ENCODE measurements at places on chromosomes 12 and 14.

DNA sequence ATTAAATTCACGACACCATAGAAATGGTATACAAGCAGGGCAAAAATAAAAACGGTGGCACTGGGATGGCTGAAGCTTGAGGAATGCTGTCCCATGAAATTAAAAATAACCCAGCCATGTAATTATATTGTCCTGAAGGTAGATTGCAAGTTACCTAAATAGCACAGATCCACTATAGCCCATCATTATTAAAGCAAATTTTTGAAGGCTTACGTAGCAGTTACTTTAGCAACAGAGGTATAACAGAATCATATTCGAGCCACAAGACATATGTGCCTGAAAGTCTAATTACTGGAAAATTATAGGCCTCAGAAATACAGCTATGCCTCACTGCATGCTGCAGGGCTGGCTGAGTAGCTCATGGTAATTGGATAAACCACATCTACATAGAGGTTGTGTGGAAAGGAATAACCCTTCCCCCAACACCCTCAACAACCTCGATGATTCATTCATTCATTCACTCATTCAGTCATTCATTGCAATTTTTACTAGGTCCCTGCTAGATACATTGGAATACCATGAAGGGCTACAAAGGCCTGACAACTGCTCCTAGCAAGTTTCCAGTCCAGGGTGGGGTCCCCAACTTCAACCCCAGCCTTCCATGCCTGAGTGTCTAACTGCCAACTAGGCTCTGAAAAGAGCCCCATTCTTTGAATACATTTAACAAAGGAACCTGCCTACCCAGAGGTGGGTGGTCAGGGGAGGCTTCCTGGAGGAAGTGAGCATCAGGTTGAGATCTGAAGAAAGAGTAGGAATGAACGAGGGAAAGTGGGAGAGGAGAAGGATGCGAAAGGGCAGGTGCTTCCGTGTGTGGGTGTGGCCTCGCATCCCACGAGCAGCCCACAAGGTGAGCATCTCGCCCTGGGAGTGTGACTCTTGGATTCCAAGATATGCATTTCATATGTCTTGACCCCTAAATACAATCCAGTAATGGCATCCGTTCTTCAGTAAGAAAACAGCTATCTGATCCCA lies 18.0 kb upstream of the CMKLR1 start:
- no peak for DNase-seq

GRCh38 chr12:31317471-31318395 lies 8.2 kb downstream of the SINHCAF start:
- peak; percentile 49 for DNase-seq

GRCh38 chr14:104360501-104360900 lies 219.1 kb upstream of the C14orf180 start:
- DNase-seq: no peak

DNA sequence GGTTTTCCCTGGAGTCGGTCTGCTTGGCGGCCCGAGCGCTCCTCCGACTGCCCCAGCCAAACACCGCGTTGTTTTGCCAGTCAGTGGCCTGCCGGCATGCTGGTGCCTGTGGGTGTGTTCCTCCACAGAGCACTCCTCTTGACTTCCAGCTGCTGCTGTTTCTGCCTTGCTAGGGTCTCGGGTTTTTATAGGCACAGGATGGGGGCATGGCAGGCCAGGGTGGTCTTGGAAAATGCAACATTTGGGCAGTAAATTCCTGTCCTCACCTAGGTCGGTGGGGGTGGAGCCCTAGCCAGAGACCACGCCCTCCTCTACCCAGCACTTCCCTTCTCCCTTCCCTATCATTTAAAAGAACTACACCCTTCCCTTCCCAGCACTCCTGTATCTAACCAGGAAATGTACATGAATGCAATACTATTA lies 34.7 kb upstream of the VASH1 start:
- no peak for DNase-seq

DNA sequence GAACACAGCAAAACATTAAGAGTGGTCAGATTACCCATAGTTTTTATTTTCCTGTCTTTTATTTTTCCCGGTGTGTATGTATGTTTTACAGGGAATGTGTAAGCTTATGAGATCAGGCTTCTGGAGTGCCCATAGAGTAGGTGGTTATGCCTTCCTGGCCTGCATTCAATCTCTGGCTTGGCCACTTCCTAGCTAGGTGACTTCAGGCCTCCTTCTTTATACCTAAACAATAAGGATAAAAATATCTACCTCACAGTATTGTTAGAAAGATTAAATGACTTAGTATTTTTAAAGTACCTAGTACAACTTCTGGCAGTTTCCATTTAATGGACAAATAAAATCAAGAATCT lies 42.4 kb downstream of the ITPR2 start:
- no peak for DNase-seq

- DNase-seq: peak; percentile 49
Observed at GRCh38 chr12:116060764-116061163, 216.7 kb downstream of the MED13L start.

GRCh38 chr14:67428501-67429031 lies 16.6 kb upstream of the PLEK2 start:
- no peak for DNase-seq

- no peak for DNase-seq
Observed at GRCh38 chr14:79825046-79825521, 386.2 kb downstream of the DIO2 start.

GRCh38 chr14:91244501-91244901 lies at the start of gene GPR68:
TSS of gene GPR68 (minus strand) at chr14:91244704. CDS start at chr14:91235050, 9,654 bp downstream.
- no peak for DNase-seq

DNA sequence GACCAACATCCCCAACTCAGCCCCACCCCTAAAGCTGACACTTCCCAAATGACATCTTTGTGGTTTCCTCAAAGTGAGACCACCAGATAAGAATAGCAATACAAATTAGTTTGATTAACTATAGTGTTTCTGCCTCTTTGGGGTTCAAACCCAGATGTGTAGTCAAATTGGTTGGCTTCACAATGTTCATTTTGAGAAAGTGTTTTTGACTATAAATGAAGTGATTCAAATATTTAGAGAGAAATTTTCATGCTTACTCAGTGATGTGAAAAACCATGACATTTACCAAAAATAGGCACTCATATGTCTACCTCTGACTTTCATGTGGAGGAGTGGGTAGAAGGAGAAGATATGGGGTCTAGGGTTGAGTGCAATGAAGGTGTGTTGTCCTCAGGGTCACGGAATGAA lies 218.4 kb downstream of the BCAT1 start:
- peak; percentile 15 for DNase-seq

- peak; percentile 89 for DNase-seq
Observed at GRCh38 chr12:92784797-92785562, 82.2 kb downstream of the PLEKHG7 start.

Data from hematopoietic multipotent progenitor cell treated with erythropoietin and hydrocortisone succinate and interleukin-3 and kit ligand, for 4 days (in vitro differentiated cells).